ENCODE measurements at places on chromosomes 11 and 22.

GRCh38 chr11:9512370-9513019 lies 51.7 kb downstream of the ZNF143 start:
- no peak for DNase-seq

- DNase-seq, result no peak
These were observed 64.4 kb upstream of the FGF3 start for GRCh38 chr11:69883292-69884255.

- DNase-seq, result no peak
These were observed 4.9 kb downstream of the ADORA2A start for GRCh38 chr22:24432059-24432853.

GRCh38 chr11:118912742-118913410 lies 12.8 kb downstream of the BCL9L start:
- DNase-seq, result no peak

GRCh38 chr11:100876815-100877520 lies 189.9 kb downstream of the ARHGAP42 start:
- DNase-seq, result no peak

- DNase-seq, result no peak
These were observed 54.2 kb downstream of the EP300 start for GRCh38 chr22:41146573-41146972.
